ENCODE measurements at places on chromosomes 12 and 14. TPM values are rescaled to one million over a fixed set of nuclear protein-coding genes. Genes with fewer than 3 reads are reported as not detected.

CCDC38 gene
- total RNA-seq = not detected

FIGNL2 gene
- 0.28 TPM for total RNA-seq

DNA sequence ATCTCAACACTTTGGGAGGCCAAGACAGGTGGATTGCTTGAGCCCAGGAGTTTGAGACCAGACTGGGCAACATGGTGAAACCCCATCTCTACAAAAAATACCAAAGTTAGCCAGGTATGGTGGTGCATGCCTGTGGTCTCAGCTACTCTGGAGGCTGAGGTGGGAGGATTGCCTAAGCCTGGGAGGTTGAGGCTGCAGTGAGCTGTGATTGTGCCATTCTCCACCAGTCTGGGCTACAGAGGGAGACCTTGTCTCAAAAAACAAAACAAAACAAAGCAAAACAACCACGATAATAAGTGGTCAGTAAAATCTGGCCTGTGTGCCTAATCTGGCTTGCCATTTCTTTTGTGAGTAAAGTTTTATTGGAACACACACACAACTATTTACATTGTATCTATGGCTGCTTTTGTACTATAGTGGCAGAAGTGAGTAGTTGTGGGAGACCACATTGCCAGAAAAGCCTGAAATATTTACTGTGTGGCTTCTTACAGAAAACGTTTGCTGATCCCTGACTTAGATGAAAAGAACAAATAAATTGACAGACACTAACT, 19.4 kb upstream of the KLRG1 start:
- DNase-seq = no peak

- no peak for DNase-seq
These were observed 146.0 kb upstream of the C14orf180 start for GRCh38 chr14:104433401-104434213.

Data from thoracic aorta (tissue), 2 donors.